ENCODE measurements at places on chromosomes 2 and 18. TPM values are rescaled to one million over a fixed set of nuclear protein-coding genes. Genes with fewer than 3 reads are reported as not detected.
A peak's percentile ranks its signal among the peaks of the same experiment; 100 is the strongest.

- no peak for DNase-seq
These were observed 64.9 kb downstream of the DNMT3A start for GRCh38 chr2:25276569-25277465.

DNA sequence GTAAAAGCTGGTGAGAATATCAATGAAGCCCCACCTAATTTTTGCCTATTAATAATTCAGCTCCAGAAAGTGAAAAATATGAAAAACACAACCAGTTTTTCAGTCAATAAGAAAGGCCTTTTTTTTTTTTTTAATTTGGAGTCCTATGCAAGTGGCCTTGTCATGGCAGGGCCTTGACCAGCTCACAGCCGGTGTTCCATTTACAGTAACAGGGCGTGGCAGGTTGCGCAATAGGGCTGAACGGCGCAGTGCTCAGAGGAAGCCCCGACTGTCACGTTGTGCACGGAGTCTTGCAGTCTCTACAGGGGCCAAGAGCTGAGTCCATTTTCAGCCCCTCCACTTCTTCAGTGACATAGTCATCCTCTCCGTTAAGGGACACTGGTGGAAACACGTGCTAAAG is 184.1 kb upstream of the FN1 start:
- DNase-seq, result peak; percentile 69

- DNase-seq, result no peak
These were observed 41.2 kb upstream of the TEX51 start for GRCh38 chr2:126857502-126857901.

DNA sequence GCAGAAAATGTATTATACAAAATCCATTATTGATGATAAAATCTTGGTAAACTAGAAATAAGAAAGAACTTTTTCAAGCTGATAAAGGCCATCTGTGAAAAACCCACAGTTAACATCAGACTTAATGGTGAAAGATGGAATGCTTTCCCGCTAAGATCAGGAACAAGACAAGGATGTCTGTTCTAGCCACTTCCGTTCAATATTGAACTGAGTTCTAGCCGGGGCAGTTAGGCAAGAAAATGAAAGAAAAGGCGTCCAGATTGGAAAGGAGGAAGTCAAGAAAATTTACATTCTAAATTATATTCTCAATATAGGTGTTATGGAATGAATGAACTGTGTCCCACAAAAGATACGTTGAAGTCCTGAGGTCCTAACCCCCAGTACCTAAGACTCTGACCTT is 39.1 kb upstream of the DTNB start:
- no peak for DNase-seq

DNA sequence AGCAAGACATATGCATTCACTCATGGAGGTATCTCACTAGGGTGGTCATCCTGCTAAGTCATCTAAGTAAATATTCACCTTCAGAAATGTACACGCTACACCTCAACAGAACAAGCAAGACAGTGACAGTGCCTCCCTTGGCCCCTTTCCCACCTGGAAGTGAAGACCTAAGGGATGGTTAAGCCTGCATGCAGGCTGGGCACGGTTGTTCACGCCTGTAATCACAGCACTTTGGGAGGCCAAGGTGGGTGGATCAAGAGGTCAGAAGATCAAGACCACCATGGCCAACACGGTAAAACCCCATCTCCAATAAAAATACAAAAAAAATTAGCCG is 4.4 kb downstream of the LIMS2 start:
- DNase-seq, result no peak

DNA sequence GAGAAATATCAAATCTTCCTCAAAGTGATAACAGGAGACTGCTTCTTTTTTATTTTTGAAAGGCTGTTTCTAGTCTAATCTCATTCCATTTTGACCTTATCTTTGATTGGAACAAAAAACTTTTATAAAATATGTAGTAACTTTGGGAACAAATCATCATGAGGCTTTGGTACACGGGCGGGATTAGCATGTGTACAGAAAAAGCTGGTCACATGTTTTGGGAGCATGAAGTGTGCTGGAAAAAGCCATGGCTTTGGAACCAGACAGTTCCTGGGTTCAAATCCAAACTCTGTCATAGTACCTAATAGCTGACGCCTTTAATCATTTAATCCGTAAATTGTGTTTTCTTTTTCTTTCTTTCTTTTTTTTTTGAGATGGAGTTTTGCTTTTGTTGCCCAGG is 78.2 kb downstream of the RFTN2 start:
- DNase-seq, result no peak

DNA sequence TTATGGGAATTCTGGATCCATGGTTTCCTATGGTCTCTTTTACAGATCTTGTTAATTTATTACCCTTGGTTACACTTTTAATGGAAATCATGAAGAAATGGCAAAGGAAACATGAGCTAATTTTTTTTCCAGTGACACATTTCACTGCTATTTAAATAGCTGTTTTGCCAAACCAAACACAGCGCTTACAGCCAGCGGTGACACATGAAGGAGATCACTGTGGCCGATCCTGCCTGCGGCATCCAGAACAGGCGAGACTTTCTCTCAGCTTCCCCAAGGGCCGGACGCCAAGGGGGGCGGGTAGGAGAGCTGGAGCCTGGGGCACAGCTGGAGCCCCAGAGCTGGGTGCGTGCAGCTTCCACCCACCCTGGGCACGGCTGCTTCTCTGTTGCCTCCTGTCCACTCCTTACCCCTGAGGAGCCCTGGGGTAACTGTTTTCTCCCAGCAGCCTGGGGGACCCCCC is 81.4 kb upstream of the PKDCC start:
- DNase-seq, result peak; percentile 24

- DNase-seq, result no peak
These were observed 4.6 kb downstream of the PPP1R7 start for GRCh38 chr2:241154915-241155314.

DNA sequence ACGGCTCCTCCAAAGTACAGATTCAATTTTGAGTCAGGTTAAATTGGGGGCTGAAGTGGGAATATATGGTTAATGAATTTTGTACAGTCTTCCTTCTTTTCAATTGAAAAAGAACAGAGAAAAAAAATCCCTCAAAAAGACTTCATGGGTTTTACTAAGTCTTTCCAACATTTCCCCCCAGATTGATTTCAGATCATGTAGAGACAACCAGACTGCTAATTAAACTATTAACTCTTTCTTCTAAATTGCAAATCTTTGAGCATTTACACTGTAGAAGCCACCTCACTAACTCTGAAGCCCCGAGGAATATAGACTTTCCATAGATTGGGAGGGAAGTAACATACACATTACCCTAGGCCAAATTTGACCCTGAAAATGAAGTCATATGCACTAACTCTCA is 771.0 kb downstream of the NRXN1 start:
- no peak for DNase-seq

- no peak for DNase-seq
These were observed 520.9 kb downstream of the CPS1 start for GRCh38 chr2:211077216-211077767.

DNA sequence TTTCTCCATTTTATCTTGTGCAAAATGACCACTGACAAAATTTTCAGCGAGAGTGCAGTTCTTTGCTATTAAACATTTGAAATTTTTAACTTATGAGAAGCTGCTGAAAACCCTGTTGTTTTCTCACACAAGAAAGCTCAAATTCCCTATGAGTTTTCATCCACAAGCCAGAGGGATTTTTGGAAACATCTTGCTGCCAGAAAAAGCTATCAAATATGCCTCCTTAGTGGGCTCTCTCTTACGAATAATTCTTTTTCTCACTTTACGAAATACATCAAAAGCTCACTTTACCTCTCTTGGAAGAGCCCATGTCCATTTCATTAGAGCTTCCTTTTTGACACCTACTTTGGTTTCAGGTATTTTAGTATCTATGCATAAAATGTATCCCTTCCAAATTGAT is 202.9 kb downstream of the KCNH7 start:
- no peak for DNase-seq

- DNase-seq, result no peak
These were observed 20.1 kb downstream of the WDR33 start for GRCh38 chr2:127790694-127791529.

- no peak for DNase-seq
These were observed 49.2 kb upstream of the UGP2 start for GRCh38 chr2:63792530-63792929.

DNA sequence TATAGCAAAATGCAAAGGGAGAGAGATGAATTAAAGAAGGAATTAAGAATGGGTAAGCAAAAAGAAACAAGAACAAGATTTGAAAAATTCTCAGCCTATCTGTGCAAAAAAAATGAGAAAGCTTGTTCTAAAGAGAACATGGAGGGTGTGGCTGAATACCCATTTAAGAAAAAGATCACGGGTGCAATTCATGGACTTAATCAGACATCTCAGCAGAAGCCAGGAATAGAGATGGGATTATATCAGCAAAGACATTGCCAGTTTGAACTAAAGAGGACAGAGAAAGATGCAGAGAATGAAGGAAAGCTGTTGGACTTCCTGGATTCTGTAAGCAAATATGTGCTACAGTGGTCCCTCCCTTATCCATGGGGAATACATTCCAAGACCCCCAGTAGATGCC is 115.6 kb downstream of the RTTN start:
- DNase-seq, result no peak

DNA sequence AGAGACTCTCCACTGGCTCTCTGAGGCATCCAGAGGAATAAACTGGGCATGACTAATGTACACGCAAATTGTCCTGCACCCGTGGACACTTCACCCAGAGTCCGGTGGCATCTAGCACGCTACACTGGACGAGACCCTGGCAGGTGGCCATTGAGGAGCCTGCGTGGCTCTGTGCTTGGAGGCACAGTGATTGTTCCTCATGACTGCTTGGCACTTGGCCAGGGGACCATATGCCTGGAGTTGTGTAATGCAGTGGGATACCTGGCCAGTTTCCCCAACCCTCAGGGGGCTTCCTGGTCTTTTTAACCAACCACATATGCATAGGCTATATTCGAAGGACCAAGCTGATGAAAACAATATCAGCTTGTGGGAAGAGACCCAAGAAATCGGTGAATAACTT is 66.6 kb downstream of the MTCL1 start:
- no peak for DNase-seq

- no peak for DNase-seq
These were observed 7.2 kb downstream of the ALKAL2 start for GRCh38 chr2:280650-281110.

- no peak for DNase-seq
These were observed 208.1 kb downstream of the ASB1 start for GRCh38 chr2:238634701-238635357.

- no peak for DNase-seq
These were observed 38.4 kb downstream of the CAB39 start for GRCh38 chr2:230751062-230751461.

- DNase-seq, result no peak
These were observed 23.0 kb downstream of the COPS9 start for GRCh38 chr2:240112914-240113690.

GRCh38 chr2:214740867-214741395 is 68.6 kb downstream of the BARD1 start:
- no peak for DNase-seq

GRCh38 chr2:226970362-226970761 is 134.5 kb downstream of the RHBDD1 start:
- no peak for DNase-seq

DNA sequence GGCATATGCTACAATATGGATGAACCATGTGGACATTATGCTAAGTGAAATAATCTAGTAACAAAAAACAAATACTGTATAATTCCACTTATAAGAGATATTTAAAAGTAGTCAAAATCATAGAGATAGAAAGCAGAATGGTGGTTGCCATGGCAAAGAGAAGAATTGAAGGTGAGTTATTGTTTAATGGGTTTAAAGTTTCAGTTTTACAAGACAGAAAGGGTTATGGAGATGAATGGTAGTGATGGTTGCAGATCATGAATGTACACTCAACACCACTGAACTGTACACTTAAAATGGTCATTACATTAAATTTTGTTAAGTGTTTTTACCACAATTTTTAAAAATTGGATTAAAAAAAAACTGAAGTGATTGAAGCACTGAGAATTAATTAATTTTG is 298.2 kb upstream of the ZC3H15 start:
- no peak for DNase-seq

GRCh38 chr2:158395166-158395565 is 61.4 kb downstream of the CCDC148 start:
- DNase-seq, result no peak

GRCh38 chr2:240278661-240279060 is 138.2 kb upstream of the OTOS start:
- DNase-seq, result no peak

DNA sequence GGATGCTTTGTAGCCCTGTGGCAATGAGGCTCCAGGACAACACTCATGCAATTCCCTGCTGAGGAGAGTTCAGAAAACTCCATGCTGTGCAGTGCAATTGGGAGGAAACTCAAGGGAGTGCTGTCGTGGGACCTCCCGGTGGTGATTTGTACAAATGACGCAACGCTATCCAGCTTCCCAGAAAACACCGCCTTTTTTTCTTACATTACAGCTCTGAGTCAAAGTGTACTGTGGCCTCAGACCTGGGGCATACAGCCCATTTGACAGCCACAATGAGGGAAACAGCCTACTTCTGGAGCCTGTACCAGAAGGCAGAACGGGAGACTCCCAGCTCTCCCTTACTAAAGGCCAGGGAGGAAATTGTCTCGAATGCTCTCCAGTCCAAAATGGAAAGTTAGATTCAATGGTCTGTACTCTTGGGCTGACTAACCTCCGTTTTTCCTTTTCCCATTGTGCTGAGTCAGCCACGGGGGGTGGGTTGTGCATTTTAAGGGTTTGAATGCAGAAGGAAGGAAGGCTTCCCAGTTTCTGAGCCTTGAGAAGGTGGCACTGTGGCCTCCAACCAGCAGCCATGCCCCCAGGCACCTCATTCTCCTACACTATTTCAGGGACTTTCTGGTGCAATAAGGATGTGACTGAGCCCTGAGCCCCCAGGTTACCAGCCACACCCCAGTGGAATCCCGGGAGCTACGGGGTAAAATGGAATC is 16.4 kb upstream of the CYP1B1 start:
- DNase-seq, result peak; percentile 96

- no peak for DNase-seq
These were observed 10.1 kb downstream of the DPP4 start for GRCh38 chr2:162063899-162064298.

- DNase-seq, result no peak
These were observed 47.6 kb downstream of the GNAL start for GRCh38 chr18:11736656-11737055.

C18orf54 gene
- total RNA-seq, result 4.8 TPM

CRYBA2 gene
- total RNA-seq, result not detected

GKN1 gene
- 1.6 TPM for total RNA-seq

REG3G gene
- total RNA-seq, result not detected

CHMP3 gene
- 55.4 TPM for total RNA-seq

PPP1R7 gene
- 59.9 TPM for total RNA-seq

GRHL1 gene
- 0.57 TPM for total RNA-seq

SKOR2 gene
- total RNA-seq, result not detected

WBP1 gene
- 44.2 TPM for total RNA-seq

NFATC1 gene
- total RNA-seq, result 1.5 TPM

FRZB gene
- total RNA-seq, result not detected

CACNB4 gene
- total RNA-seq, result 0.20 TPM

KLF11 gene
- 15.0 TPM for total RNA-seq

ZC3H6 gene
- total RNA-seq, result 8.7 TPM

C2orf78 gene
- total RNA-seq, result not detected
